ENCODE measurements at places on chromosomes 16 and 17. TPM values are rescaled to one million over a fixed set of nuclear protein-coding genes. Genes with fewer than 3 reads are reported as not detected.

DNA sequence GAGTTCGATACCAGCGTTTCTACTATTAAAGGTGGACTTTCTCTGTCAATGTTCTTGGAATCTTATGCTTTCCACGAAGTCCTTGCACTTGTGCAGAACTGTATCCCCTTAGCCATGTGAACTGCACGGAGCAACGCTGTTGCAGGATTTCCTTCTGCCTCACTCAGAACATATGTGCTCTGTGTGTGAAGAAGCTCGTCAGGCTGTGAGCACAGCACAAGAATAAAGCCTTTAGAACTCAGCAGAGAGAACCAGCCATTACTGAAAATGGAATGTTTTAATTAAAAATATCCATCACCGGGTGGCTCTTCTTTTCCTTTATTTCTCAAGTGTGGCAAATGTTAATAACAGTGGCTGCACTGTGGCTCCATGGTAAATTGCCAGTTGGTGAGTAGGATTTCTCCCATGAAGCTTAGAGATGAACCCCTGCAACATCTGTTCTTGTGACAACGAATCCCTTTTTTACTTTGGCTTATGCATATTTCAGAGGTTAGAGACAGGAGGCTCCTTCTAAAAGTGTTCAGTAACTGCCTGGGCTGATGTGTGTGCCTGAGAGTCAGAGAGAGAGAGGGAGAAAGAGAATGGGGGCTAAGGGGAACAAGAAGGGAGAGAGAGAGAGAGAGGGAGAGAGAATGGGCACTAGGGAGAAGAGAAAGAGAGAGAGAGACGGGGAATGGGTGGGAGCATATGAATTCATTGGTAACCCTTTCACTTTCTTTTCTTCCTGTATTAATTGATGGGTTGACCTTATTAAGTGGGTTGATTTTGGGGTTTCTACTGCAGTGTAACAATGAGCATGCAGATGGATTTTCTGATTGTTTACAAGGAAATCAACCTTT is 50.0 kb downstream of the RPTOR start:
- H3K4me1 ChIP-seq = peaks cover 36% of the 10 kb centered on the region
- no peak for DNase-seq
- H3K27me3 ChIP-seq = no peaks in the 10 kb centered on the region
- H3K4me3 ChIP-seq = no peak overlapping the region
- no peak overlapping the region for H3K27ac ChIP-seq

Gene TBC1D3K
- total RNA-seq = not detected

Gene CD300A
- 2.4 TPM for total RNA-seq

- no peak overlapping the region for H3K4me3 ChIP-seq
- H3K27me3 ChIP-seq = no peaks in the 10 kb centered on the region
- no peak overlapping the region for H3K27ac ChIP-seq
- no peak for DNase-seq
These were observed 140.7 kb downstream of the KATNIP start for GRCh38 chr16:27690608-27691007.

Gene TBC1D3H
- total RNA-seq = not detected

Gene ZFHX3
- total RNA-seq = 28.9 TPM

Gene SLC43A2
- 24.6 TPM for total RNA-seq

GRCh38 chr17:43175213-43176118 is 4.5 kb downstream of the NBR1 start:
- no peaks in the 10 kb centered on the region for H3K27me3 ChIP-seq
- H3K36me3 ChIP-seq = peaks cover 55% of the 10 kb centered on the region
- peak overlapping the region; percentile 38 for H3K4me3 ChIP-seq
- no peak for DNase-seq
- peak overlapping the region; percentile 54 for H3K27ac ChIP-seq
